Right lobe of liver (tissue), 6 donors: ENCODE measurements at places on chromosomes 2 and 18.

- DNase-seq: no peak
Observed at GRCh38 chr2:43402452-43402937, 176.1 kb upstream of the ZFP36L2 start.

DNA sequence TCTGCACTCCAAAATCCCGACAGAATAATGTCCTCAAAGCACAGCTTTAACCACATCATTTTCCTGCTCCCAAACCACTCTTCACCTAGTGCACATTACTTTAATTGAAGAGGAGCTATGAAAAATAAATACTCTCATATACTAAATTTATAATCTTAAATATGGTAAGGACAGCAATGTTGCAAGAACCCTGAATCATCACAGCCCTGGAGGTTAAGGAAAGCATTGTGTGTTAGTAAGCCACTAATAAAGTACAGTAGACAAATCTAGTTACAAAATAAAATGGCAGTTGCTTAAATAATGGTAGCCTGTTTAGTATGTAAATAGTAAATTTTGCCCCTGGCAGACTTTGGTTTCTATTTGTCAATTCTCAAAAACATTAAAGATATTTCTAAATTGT, 27.0 kb upstream of the CCDC178 start:
- DNase-seq: no peak

DNA sequence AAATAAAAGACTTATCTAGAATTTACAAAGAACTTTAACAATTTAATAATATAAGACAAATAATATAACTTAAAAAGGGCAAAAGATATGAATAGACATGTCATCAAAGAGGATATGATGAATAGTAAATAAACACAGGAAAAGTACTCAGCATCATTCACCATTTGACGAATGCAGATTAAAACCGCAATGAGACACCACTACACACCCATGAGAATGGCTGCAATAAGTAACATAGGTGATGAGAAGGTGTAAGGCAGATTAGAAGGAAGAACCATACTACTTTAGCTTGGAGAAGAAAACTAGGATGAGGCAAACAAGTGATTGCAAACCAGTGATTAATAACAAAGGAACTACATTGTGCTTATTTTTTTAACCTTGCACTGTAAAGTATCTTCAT, 152.0 kb downstream of the CYRIA start:
- DNase-seq: no peak

DNA sequence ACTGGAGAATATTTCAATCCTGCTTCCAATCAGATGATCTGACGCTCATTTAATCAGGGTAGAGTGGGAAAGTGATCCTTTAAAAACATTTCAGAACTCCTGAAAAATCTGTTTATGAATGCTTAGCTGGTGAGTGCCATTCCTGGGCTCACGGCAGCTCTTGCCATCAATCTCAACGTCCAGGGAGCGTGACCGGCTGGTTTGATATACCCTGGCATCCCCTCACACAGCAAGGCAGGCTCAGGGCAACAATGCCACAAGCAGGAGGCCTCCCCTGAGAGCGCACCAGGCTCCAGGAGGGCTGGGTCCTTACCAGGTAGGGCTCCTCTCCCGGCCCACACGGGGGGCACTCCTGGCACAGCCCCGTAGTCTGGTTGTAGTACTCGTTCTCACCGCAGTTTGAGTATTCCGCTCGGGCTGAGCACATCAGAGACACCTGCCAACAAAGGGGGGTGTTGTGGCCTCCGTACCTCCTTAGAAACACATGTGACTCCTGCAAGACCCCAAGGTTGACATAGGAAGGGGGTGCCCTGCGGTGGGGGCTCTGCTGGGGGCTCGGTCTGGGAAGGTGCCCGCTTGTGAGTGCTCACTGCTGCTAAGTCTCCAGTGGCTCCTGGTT, 59.1 kb downstream of the EDAR start:
- DNase-seq: no peak

GRCh38 chr18:76064998-76065397, 430.0 kb downstream of the ZNF516 start:
- no peak for DNase-seq

DNA sequence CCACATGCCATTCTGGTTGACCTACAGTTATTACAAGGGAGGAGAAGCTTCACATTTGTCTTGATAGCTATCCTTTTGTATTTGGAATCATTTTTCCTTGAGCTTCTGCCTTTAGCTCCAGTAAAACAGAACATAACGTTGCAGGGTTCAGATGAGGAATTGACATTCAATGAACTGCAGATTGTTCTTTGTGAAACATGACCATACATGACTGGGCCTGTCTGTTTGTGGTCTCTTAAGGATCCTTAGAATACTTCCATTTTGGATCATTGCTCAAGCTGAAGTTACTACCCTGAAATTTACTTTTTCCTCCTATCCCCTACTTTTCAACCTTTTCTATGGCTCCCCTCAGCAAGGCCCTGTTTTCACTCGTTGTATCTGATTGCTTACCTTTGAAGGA, 1281.7 kb upstream of the CELF4 start:
- no peak for DNase-seq

DNA sequence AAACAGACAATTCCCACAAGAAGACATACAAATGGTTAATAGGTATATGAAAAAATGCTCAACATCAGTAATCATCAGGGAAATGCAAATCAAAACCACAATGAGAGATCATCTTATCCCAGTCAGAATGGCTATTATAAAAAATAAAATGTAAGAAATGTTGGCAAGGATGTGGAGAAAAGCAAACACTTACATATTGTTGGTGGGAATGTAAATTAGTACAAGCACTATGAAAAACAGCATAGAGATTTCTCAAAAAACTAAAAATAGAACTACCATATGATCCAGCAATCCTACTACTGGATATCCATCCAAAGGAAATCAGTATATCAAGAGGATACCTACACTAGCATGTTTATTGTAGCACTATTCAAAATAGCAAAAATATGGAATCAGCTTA, 186.6 kb downstream of the NOL4 start:
- DNase-seq: no peak

DNA sequence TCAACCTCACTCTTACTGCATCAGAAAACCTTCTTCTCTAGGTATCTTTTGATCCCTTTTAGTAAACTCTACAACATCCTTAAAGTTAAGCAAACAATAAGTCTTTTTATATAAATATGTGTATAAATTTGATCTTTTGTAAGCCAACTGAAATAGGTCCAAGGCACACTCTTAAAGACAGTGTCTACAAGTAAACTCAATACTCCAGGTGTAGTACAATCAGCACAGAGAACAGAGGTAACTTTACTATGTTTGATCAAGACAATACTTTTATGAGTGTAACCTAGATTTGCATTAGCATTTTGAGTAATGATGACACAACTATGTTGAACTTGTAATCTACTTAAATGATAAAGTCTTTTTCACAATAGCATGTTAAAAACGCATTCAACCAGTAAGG, 593.1 kb upstream of the CHAC2 start:
- DNase-seq: no peak

DNA sequence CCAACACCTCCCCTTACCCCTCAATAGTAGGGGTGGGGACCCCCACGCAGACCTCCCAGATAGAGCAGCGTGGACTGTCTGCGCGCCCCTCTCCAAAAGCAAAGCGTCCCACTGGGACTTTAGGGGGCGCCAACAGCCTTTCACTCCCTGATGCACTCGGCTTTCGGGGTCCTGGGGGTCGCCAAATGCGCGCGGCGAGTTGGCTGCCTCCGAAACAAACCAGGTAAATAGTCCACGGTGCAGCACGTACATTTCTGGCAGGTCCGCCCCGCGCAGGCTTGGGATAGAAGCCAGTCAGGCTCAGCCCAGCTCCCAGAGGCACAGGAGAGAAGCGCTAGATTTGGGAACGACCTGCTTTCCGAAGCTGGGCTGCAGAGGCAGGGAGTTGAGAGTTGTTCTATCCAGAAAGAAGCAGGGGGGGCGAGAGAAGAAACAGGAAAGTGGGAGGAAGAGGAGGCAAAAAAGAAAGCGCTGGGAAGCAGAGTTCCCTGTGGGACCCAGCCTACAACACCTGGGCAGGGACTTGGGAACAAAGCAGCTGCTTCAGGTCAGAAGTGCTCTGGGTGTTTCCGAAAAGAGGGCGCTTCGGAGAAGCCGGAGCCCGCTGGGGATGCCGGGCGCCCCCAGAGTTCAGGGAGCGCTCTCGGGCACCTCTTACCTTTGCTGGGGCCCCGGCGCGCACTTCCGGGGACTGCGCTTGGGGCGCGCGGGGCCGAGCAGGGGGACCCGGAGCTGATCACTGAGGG, 544 bp downstream of the EVA1A start:
- DNase-seq: peak; percentile 76
